Bone marrow (tissue), 2 donors: ENCODE measurements at places on chromosomes 5 and 9.
A peak's percentile ranks its signal among the peaks of the same experiment; 100 is the strongest.

DNA sequence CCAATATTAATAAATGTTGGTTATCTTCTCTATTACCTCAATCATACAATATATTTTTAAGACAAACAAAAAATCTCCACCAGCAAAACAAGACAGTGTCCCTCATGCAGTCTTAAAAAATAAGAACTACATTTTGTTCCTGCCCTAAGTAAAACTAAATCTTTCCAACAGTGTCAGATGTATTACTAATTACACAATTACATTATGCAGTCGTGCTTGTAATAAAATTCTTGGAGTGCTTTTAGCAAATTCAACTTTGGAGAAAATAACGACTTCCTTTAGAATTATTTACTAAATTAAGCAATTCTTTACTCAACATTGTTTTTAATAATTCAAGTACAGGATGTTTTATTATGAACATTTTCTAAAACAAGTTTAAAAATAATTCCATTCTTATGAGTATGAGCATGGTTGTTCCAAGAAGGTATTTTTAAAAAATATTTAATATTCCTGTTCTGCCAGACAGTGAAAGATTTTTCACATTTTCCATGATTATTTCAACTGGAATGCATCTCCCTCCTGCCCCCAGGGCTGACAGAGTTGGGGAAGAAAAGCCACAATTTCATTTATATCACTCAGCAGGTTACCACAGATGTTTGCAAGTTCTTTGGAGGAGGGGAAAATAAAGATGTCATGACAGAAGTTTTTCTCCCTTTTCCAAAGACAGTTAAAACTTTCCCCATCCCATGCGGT lies 137.9 kb downstream of the FAM114A2 start:
- no peak for DNase-seq

GRCh38 chr5:10648806-10649665 lies 85.2 kb downstream of the ANKRD33B start:
- DNase-seq = no peak

- DNase-seq = no peak
Observed at GRCh38 chr5:132308701-132309100, 14.5 kb downstream of the SLC22A4 start.

DNA sequence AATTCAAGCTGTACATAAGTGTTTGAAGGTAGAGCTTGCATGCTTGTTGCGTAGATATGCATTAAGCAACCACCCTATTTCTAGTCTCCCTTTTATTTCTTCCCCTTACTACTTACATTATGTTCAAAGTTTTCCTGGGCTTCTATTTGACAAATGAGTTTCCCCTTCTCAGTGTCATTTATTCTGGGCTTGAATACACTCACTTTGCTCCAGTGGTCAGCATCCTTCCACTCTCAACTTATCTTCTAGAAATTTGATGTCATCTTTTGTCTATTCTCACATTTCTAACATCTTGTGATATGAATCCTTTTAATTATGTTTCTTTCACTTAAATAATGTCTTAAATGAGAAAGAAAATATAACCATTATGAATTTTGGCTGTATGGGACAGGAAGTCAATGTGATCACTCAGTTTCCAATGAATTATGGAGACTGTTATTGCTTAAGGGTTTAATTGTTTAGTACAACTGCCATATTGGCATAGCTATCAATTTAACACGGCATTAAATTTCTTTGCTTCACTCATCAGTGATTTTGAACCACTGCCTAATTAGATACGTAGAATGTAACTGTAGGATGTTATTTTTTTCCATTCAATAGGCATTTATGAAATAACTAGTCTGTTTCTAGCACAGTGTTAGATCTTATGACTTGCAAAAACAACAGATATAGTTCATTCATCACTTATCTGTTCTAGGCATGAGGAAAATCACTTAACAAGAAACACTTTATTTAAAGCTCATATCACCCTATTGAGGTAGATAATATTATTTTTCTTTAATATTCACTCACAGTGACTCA lies 105.5 kb upstream of the CDH12 start:
- no peak for DNase-seq

- DNase-seq = no peak
Observed at GRCh38 chr5:137842296-137842695, 25.4 kb upstream of the MYOT start.

DNA sequence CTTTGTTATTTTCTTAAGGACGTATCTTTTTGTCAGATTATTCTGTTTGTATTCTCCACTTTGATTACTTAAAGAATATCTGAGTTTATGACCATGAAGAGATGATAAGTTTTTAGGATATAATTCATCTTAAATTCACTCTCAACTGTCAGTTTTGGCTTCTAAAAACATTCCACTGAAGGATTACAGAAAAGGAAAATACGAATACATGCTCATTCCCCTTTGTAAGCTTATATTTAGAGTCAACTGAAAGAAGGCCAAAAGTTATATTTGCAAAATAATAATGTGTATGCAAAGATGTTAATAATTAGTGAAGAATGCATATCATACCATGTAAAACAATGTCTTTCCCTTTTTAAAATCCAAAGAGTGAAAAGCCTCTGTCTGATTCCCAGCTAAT lies 52.5 kb downstream of the ZNF474 start:
- DNase-seq = no peak

DNA sequence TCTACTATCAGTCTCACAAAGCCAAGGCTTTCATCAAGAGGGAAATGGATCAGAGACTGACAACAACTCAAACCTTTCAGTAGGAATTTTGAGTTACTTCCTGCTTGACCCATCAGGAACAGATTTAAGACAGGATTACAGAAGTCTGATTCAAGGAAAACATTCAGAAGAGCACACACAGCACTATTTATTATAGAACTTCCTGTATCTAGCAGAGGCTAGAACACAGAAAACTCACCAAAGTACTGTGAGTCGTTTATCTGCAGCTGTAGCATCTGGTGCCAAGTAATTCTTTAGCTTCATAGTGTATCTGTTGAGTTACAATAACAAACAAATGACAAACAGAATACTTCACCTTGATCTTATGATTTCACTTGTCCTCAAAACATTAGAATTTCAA lies 13.8 kb downstream of the LEAP2 start:
- no peak for DNase-seq

- peak; percentile 88 for DNase-seq
Observed at GRCh38 chr9:26892251-26893029, at the start of gene CAAP1. Gene CAAP1, minus strand, starts transcription at chr9:26892802. Its CDS starts 87 bp downstream, at chr9:26892715.

- no peak for DNase-seq
Observed at GRCh38 chr5:32254881-32255539, 57.7 kb downstream of the MTMR12 start.

GRCh38 chr9:73200694-73201452 lies 49.2 kb downstream of the ANXA1 start:
- DNase-seq = no peak

- DNase-seq = no peak
Observed at GRCh38 chr5:97670447-97670846, 487.4 kb upstream of the RIOK2 start.

- DNase-seq = no peak
Observed at GRCh38 chr9:11618241-11618805, 1005.5 kb upstream of the PTPRD start.

DNA sequence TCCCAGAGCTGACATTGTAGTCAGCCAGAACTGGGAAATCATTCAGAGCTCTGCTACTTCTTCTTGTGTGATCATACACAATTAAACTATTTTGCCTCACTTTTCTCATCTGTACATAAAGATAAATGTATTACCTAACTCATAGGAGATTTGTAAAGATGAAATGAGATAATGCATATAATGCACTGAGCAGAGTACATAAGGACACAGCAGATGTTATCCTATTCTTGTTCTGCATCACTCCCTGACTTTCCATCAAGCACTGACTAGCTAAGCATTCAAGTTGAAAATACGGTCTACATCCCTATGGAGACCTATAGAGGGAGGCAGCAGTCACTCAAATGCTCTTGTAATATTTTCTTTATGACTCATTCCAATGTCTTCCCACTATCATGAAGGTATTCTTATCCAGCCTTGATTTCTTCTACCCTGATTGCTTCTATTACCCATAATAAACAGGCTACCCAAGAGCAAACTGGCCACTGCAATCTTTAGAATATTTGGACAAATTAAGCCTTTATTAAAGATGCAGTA lies 16.3 kb upstream of the PRR16 start:
- no peak for DNase-seq

- peak; percentile 30 for DNase-seq
Observed at GRCh38 chr5:56669534-56670483, 145.5 kb upstream of the MAP3K1 start.

- no peak for DNase-seq
Observed at GRCh38 chr5:26843677-26844076, 194.7 kb downstream of the CDH9 start.
